CD4-positive, alpha-beta T cell treated with Interleukin-4 for 1 hour (primary cell): ENCODE measurements at places on chromosomes 3 and 15.

GRCh38 chr15:55970286-55970685 is 23.1 kb downstream of the NEDD4 start:
- DNase-seq: no peak

DNA sequence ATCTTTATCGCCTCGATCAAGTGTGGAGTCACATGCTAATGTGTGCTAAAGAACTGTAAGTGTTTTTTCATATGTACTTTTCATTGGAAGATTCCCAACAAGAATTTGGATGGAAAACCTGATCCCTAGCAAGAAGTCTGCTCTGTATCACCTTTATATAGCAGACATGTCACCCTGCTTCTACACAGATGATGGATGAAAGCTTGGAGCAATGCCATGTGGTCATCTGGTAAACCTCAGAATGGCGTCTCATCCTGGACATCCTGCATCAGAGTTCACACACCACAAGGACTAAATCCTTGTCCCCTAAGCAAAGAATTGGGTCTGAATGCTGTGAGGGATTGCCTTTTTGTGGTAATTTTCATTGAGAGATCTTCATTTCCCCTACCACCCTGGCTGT is 42.1 kb upstream of the CTDSPL start:
- DNase-seq: no peak

DNA sequence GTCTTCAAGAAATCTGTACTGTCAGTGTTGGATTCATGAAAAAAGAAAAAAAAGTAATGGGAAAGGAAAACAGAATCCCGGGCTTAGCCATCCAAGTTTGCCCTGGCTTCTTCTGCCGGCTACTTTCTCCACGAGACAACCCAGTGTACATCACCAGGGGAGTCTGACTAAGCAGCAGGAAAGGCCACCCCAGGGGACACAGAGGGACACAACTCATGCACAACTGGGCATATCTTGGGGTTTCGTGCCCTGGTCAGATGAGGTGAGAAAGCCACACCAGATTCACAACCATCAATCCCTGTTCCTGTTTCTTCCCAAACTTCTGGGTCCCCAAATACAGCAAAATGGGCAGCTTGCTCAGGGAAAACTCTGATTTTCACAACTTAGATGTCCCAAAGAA is 33.2 kb downstream of the ADAMTS17 start:
- no peak for DNase-seq

- DNase-seq: no peak
Observed at GRCh38 chr15:57031605-57032004, 113.2 kb downstream of the TCF12 start.

GRCh38 chr3:149673393-149673792 is 15.6 kb upstream of the WWTR1 start:
- no peak for DNase-seq

DNA sequence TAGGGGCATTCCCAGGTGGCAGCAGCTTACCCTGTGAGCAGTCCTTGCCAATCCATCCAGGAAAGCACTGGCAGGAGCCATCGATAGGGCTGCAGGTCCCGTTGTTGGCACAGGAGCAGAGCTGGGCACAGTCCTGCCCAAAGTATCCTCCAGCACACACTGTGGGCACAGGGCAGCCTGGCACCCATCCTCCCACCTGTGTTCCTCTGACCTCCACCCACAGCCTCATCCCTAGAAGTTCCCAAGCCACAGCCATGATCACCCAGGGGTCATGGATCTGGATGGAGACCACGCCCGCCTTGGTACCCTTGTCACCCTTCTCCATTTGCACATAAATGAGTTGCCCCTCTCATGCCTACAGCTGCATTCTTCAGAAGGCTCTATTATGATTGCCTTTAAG is 48.6 kb downstream of the RAB11A start:
- DNase-seq: no peak

DNA sequence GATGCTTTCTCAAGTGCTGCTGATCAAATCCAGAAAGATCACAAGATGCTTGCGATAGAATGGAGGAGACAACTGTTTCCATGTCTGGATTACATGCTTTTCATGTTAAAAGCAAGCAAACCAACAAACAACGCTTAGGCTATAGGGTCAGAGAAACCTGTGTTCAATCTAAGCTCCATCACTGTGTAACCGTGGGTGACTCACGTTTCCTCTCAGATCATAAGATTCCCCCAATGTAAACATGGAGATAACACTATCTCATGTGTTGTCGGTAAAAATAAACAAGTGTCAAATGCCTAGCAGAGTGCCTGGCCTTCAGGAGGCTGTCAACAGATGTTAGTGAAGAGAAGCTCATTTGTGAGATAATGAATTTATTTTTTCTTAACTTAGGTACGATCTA is 907.8 kb downstream of the NTRK3 start:
- no peak for DNase-seq

- DNase-seq: no peak
Observed at GRCh38 chr3:150275941-150276340, 132.2 kb upstream of the TSC22D2 start.
